ENCODE measurements at places on chromosomes 7 and 10.

GRCh38 chr10:30038781-30039536 is 20.4 kb downstream of the JCAD start:
- DNase-seq = no peak

DNA sequence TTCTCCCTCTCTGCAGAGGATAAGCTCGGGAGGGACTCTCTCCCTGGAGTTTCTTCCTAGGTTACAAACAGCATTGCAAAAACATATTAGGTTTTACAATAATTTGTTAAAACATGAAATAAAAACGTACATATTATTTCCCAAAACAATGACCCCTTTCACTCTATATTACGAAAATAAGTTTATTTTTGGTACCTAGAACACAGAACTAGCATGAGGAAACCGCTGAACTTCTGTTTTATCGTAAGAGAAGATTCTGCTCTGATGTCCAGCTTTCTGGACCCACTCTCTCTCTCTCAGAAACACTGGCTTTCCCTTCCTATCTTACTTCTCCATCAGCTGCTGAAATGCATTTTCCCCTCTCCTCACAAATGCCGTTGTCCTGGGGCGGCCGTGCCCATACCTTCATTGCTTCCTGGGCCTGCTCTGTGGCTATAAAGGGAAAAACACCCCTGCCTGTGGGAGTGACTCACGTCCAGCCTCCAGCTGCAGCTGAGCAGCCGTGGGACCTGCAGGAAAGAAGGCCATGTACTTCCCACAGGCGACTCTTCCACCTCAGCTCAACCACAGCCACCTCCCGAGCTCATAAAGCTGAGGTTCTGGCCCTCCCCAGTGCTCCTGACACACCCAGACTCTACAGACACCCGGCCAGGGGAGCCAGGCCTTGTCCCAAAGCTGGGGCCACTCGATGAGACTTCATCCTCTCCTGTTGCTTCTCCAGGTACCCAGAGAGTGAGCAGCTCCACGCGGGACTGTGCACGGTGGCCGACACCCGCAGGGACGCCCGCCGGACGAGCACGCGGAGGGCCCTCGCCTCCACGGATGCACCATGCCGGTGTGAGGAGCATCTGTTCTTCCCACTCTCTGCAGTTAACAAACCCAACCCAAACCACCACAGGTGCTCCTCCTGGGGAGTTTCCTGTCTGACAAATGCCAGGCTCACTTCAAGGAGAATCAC is 3.1 kb downstream of the GPER1 start:
- DNase-seq = no peak

DNA sequence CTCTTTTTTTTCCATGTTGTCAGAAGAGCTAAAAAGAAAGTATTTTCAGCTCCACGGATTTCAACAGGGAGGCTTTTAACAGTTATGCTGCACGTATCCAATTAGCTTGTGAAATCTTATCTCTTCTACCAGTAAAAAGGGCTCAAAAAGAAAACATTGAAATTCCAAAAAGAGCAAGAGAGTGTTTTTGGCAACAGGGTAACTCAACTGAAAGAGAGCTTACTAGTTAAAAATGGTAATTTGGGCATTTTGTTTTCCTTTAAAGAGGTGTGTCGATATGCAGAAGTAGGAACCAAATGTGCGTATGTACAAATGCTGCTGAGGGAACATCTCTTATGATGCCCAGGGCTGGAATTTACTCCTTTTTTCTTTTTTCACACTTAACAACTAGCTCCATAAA is 292.8 kb downstream of the PRKG1 start:
- no peak for DNase-seq

GRCh38 chr7:33933611-33934281 is 28.4 kb downstream of the BMPER start:
- peak; percentile 73 for DNase-seq

DNA sequence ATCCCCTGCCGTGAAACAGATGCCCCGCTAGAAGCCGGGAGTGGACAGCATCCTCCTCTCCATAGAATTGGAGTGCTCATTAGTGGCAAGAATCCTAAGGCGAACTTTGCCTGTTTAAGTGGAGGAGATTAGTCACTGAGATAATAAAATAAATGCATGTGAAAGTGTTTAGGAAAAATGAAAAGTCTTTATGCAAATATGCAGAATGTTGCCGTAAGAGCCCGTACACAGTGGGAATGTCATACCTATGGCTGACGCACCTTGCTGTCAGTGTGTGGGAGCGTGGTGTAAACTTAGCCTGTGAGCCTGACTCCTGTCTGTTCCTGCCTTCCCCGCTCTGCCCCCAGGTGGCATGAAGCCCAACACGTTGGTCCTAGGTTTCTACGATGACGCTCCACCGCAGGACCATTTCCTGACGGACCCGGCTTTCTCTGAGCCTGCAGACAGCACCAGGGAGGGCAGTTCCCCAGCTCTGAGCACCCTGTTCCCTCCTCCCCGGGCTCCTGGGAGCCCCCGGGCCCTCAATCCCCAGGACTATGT is 1.7 kb upstream of the TRIP6 start:
- DNase-seq = no peak

Measured in ACHN (cell line).